Stimulated activated CD4-positive, alpha-beta T cell treated with anti-CD3 and anti-CD28 coated beads, Interleukin-1b, Interleukin-23, amount 100 ng/mL, for 1 hour (primary cell): ENCODE measurements at places on chromosomes 1 and 21.

DNA sequence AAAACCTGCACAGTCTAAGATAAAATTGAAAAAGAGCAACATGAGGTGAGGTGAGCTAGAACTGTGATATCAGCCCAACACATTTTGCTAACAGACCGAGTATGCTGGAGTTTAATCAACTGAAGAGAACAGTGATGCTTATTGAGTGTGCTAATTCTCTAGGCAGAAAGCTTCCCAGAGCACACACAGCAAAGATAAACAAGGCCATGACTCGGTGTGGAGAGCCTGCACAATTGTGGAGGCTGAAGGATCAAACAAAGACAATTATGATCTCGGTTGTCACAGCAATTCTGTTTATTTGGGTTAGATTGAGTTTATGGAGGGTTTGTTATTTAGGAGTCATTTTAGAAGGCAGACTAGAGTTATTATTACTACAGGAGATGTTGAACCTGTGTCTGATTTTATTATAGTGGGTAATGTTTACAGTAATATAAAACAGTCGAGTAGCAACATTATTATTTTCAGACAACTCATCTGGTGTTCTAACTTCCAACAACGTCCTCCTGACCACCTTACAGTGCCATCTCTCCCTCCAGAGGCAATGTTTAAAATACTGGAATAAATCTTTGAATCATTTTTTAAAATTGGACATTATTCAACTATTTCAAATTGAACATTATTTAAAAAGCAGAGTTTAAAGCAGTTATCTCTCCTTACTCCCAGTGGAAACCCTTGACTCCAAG is 40.2 kb downstream of the DPT start:
- no peak for DNase-seq

DNA sequence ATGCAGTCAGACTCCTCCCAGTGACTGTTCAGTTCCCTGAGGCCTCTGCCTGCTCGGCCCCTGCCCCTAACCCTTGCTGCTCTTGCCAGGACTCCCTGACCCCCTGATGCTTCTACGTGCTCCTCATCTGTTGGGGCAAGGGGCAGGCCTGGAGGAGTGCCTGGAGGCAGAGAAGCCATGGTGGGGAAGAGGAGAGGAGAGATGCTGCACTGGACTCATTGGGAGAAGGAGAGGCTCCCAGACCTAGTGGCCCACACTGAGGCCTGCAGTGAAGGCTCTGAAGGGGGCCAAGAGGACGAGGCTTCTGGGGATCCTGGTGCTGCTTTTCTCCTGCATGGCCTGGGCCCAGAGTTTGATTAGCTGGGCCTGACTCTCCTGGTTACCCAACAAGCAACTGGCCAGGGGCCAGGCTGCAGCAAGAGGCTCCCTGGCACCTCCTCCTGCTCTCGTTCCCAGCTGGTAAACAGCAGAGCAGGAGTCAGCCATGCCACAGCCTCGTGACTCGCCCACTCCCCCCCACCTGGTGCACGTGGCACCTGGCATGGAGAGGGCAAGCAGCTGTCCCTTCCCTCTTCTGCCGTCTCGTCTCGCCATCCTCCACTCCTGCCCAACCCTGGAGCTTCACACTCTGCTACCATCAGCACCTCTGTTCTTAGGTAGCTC is 847 bp upstream of the RORC start:
- no peak for DNase-seq

DNA sequence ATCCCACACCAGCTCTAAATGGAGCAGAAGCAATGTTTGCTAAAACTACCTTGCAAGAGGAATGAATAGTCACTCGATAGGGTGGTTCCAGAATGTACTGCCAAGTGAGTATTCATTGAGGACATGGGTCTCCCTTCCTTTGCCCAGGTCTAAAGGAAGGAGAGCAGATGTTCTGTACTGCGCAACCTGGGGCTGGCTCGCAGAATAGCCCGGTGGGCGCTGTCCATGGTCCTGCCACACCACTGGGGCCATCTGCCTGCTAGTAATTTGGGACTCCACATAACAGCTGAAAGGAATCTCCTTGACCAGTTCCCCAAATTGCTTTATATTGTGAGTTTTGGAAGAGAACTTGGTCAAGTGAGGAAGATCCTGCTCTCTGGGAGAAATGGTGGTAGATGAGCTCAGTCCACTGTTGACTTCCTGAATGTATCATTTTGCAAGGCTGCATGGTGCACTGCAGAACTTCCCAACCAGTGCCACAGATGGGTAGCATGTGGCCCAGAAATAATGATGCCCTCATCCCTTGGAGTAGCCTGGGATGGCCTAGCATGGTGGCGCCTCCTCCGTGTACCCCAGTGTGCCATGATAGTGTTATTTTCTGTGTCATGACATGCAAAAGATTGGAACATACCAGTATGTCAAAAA is 5.7 kb downstream of the SLC6A17 start:
- DNase-seq: no peak

- no peak for DNase-seq
These were observed 8.5 kb downstream of the ERRFI1 start for GRCh38 chr1:8017495-8018197.
